ENCODE measurements at places on chromosomes 3 and 15.

- no peak for DNase-seq
Measured at GRCh38 chr3:20143519-20143918, 42.5 kb downstream of the SGO1 start.

GRCh38 chr15:57505056-57505715, 86.5 kb upstream of the MYZAP start:
- DNase-seq, result no peak

DNA sequence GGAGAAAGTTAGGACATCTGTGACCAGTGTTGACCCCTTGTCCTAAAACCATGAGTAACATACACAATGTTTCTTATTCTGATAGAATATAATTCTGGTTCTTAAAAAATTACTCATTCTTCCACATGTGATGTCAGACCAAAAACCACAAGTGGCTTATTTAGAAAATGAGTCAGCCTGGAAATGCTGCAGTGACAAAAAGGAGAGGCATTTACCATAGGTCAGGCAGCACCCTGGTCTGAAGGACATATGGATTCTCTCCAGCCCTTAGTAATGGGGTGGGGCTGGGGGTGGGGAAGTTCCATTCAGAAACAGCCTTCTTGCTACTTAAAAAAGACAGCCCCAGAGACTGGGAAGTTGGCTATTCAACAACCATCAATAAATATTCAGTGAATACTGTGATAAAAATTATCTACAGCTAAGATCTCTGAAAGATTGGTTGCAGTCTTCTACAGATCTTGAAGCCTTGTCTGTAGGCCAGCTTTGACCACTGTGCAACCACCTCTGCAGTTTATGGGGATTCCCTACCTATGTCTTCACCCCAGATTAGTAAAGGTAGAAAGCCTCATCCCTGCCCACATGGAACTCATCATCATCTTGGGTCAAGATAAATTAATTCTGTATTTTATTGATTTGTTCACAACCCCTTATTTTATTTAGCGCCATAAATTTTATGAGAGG, 34.9 kb upstream of the TIMP4 start:
- no peak for DNase-seq

DNA sequence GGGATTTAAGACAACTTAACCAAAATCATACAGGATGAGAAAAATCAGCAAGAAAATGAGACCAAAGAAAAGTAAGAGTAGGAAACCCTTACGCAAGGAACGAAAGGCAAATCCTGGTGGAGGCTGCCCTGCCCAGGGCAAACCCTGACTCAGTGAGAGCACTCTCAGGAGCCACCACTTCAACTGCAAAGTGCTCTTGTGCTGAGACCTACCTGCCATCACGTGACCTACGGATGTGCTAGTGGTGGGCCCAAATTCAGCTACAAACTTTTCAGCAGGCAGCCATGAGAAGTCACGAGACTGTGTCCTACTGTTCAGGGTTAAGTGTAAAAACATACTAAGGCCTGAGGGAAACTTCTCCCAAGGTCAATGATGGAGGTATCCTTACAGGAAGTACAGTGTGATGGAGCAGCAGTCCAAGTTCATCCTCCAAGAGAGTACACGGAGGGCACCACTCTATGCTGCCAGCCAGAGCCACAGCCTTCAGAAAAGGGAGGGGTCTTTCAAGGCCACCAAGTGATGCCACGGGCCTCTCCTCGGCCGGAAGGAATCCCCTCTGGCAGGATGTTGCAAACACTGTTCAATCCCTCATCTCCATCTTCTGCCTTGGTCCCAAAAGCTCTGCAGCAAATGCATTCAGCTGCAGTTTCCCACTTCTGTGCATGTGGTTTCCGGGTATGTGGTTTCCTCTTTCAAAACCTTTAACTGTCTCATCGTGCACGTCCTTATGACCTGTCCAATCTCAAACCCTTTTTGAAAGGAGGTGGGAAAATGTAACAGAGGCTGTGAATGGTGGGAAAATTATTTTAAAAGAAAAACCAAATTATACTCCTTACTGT, 9.5 kb downstream of the CHSY1 start:
- DNase-seq, result peak; percentile 79

DNA sequence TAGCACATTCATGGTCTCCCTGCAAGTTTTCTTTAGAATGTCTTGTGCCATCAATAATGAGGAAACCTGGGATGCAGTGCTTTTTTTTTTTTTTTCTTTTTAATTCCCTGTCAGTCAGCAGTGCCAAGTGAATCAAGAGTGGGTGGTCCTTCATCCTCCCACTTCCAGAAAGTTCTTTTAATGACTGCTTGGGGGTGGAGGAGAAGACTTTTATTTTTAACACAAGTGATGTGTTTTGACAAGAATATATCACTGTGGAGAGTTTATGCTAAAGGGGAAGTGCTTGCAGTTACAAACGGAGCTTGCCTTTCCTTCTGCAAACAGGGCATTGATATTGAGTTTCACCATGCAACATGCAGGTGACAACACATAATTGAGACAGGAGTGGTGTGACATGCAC, 69.7 kb downstream of the CACNA2D3 start:
- no peak for DNase-seq

DNA sequence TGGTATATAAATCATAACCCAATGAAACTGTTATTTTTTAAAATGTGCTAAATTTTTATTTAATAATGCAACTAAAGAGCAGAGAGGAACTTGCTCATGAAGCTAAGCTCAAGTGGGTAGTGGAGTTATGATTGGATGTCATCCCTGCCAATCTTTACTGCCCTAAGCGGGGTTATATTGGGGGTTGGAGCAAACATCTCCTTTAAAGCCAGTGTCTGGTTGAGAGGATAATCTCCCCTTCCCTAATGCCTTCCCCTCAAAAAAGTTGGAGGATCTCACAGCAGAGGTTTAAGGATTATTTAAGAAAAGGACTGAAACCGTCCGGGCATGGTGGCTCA, 32.1 kb upstream of the CLASP2 start:
- DNase-seq, result no peak

DNA sequence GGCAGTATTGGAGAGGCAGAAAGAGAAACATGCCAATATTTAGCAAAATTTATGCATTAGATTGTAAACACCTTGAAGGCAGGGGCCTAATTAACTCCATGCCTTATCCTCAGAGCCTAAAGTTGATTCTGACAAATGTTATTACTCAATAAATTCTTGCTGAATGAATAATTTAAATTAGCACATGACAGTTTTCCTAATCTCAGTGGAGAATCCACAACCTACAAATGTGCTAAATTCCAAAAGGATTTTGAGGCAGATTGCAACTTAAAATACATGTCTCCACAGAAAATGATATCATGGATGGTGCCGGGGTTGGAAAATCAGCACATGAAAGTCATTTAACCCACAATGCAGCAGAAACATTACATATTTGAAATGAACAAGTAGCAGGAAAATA, 41.1 kb upstream of the NANOGP8 start:
- DNase-seq, result no peak

DNA sequence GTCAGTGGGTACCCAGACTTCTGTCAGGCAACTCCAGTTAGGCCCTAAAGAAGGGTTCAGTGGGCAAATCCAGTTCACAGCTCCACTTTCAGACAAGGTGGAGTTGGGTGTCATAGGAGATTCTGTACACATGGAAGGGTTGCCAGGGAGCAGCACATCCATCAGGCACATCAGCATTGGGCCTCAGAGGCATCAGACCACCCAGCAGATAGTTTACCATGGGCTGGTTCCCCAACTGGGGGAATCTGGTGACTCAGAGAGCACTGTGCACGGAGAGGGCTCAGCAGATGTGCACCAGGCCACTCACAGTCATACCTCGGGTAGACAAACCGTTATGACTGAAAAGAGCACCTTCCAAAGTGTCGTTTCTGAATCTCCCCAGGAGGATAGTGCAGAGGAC, 27.2 kb downstream of the SYNM start:
- DNase-seq, result no peak

GRCh38 chr3:56788521-56788920, 13.2 kb downstream of the ARHGEF3 start:
- no peak for DNase-seq

- DNase-seq, result peak; percentile 56
Measured at GRCh38 chr3:16290007-16290826, 25.2 kb downstream of the OXNAD1 start.

DNA sequence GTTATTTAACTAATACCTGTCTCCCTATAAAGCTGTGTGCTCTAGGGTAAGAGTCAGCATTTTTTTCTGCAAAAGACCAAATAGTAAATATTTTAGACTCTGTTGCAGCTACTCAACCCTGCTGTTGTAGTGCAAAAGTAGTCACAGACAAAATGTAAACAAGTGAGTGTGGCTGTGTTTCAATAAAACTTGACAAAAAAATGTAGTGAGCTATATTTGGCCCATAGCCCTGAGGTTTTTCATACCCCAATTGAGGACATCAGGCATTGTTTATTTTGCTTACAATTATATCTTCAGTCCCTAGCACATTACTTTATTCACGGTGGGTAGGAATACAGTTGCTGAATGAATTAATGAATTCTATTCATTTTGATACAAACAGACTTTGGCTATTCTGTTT, 58.7 kb upstream of the TBC1D5 start:
- no peak for DNase-seq

DNA sequence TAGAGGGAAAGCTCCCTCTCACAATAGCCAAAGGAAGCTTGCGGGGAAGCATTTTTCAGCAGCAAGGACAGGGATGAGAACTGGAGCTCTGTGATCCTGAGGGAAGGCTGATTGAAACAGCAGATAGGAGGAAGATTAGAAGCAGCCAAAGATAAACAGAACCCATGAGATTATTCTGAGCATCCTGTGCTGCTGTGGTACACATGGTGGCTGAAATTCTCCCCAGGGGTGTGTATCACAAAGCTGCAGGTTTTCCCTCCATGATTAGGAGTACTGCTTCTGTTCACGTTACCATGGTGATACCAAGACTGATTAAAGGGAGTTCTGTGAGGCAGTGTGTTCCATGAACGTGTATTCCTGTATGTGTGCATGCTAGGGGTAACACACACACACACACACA, 30.3 kb upstream of the PSMD6 start:
- no peak for DNase-seq

DNA sequence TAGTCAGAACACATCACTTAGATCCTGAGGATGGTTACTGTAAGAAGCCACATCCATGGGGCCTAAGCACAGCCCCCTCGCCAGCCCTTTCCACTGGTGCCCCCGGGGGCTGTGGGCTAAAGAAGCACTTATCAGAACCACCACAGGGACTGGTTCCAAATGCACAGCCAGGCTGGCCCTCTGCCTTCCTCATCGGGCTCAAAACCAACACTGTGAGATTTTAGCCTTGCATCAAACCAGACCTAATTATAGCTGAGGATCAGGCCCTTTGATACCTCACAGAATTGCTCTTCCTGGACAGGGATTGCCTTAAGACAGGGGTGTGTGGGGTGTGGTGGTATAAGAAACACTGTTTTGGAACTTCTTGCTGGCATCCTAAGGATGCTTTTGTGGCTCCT, 23.7 kb downstream of the SRPRB start:
- no peak for DNase-seq

DNA sequence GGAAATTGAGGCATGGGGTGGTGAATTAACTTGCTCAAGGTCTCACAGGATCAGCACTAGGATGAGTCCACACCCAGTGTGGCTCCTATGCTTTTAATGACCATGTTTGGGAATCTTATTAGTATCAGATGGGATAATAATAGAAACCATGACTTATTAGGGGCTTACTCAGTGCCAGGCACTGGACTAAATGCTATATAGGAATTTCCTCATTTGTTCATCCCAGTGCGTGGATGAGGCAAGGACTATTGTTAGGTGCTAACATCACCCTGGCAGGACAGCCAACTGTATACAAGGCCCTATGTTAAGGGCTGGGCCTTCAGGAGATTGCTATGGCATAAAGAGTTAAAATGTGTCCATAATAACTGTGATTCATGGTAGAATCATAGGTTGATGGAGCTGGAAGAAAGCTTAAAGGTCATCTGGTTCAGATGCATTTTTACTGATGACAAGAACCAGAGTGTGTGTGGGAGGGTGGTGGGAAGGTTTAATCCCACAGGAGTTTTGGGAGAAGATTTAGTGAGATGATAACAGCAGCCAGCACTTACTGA, 4.7 kb upstream of the FEM1B start:
- DNase-seq, result no peak

GRCh38 chr3:8631661-8632060, 12.9 kb downstream of the SSUH2 start:
- DNase-seq, result no peak

DNA sequence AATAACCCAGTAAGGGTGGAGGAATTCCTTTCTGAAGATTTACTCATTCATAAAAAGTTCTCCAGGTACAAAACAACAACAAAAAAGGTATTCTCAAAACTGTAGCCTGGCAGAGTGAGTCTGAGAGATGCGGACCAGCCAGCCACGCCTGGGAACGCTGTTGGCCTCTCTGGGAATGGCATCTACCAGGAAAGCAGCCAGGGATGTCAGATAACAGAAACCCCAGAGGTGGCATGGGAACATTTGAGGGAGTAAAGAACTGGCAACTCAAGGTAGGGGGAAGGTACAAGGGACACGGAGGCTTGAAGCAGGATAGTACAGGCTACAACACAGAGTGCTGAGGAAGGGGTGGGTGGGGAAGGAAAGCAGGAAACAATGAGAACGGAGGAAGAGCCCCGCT, 7.1 kb upstream of the AP3S2 start:
- no peak for DNase-seq

DNA sequence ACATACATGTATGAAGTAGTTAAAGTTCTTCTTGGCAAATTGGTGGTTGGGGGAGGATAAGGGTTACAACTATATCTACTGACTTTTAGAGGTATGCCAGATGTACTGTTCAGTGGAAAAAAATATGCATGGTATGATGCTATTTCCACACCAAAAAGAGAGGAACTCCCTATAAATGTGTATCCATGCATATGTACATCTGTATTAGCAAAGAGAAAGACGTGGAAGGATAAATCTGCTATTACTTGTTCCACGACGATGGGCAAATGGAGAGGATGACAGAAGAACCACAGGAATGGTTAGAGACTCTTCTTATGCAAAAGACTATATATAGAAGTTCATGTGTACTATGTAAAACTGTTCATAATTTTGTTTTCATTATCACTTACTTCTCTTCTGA, 197.6 kb downstream of the RORA start:
- DNase-seq, result no peak

DNA sequence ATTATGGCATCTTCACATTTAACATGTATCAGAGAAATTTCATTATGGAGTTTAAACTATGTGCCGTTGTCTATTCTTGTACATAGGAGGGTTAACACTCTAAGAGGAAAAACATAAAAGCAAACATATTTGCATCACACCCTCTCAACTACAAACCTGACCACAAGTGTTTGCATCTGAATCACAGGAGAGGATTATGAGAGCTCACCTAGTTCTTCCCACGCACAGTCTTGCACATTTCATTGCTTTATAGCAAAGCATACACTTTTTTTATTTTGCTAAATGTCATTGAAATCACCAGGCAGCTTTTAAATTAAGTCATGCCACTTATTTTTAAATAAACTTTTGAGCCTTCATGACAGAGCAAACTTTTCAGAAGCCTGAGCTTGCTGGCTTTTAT, 12.5 kb downstream of the TRAT1 start:
- peak; percentile 16 for DNase-seq
